ENCODE measurements at places on chromosomes 4 and X.

DNA sequence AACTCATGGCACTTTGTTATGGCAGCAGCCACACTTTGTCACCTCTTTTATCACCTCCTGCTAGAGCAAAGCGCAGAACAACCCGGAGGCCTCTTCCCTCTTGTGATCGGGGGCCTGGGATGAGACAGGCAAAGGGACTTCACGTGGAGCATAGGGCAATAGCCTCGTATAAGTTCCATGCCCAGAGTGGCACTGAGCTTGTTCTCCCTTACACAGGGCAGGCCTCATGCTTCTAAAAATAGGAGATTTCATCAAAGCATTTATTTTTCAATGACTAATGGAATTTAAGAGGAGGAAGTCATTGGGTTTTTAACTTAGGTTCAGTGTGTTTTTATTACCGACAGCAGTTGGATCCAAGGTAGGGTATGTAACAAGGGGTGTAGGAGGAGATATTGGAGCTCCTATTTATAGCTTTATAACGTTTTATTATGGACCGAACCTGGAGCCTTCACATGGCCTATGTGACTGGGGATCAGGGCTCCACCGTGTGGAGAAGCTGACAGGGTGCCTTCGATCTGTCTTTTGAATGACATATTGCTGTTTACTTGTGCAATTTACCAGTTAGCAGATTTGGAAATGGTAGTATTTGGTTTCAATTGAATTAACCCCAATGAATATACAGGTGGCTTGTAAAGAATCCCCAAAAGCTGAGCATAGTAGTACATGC, 93.8 kb downstream of the SLC2A9 start:
- H3K36me3 ChIP-seq, result no peaks in the 10 kb centered on the region
- no peaks in the 10 kb centered on the region for H3K27me3 ChIP-seq
- DNase-seq, result no peak
- no peaks in the 10 kb centered on the region for H3K4me1 ChIP-seq
- no peak overlapping the region for H3K4me3 ChIP-seq

- no peak overlapping the region for H3K4me3 ChIP-seq
- H3K4me1 ChIP-seq, result no peaks in the 10 kb centered on the region
- no peak for DNase-seq
- H3K27me3 ChIP-seq, result no peaks in the 10 kb centered on the region
These were observed 64.8 kb downstream of the TBC1D9 start for GRCh38 chr4:140691369-140691768.

DNA sequence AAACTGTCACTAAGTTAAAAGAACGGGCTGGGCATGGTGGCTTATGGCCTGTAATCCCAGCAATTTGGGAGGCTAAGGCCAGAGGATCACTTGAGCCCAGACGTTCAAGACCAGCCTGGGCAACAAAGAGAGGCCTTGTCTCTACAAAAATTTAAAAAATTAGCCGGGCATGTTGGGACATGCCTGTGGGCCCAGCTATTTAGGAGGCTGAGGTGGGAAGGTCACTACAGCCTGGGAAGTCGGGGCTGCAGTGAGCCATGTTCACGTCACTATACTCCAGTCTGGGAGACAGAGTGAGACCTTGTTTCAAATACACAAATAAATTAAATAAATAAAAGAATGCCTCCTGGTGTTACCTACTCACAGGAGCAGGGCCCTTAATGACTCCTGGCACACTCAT, 69.5 kb downstream of the APBB2 start:
- DNase-seq, result no peak
- peaks cover 21% of the 10 kb centered on the region for H3K4me1 ChIP-seq
- H3K27me3 ChIP-seq, result no peaks in the 10 kb centered on the region
- H3K4me3 ChIP-seq, result no peak overlapping the region
- no peaks in the 10 kb centered on the region for H3K36me3 ChIP-seq

DNA sequence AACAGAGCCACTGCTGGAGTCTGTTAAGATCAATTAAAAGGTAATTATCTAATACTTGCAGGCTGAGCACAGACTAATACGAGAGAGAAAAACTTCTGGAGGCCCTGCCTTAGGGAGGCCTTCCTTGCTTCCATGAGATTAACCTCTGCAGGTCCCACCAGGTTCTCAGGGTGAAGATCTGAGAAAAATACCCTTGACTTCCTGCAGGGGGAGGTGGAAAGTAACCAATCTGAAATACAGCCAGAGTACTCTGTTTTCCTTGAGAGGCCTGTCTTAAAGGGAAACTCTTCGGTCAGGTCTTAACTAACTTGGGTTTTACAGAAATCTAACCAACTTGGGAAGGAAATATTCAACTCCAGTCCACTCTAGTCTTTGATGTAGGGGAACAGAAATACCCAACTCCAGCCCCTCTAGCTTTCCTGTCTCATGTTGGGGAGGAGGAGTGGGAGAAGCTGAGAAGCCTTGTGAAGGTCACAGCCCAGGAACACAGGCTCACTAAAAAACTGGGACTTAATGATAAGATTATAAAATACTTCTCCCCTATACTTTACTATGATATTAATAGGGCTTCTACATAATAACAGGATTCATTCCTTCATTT, 77.1 kb downstream of the TBCK start:
- DNase-seq, result peak; percentile 41
- H3K4me1 ChIP-seq, result no peaks in the 10 kb centered on the region
- H3K4me3 ChIP-seq, result no peak overlapping the region
- H3K27me3 ChIP-seq, result no peaks in the 10 kb centered on the region
- H3K36me3 ChIP-seq, result no peaks in the 10 kb centered on the region
- H3K27ac ChIP-seq, result no peak overlapping the region

DNA sequence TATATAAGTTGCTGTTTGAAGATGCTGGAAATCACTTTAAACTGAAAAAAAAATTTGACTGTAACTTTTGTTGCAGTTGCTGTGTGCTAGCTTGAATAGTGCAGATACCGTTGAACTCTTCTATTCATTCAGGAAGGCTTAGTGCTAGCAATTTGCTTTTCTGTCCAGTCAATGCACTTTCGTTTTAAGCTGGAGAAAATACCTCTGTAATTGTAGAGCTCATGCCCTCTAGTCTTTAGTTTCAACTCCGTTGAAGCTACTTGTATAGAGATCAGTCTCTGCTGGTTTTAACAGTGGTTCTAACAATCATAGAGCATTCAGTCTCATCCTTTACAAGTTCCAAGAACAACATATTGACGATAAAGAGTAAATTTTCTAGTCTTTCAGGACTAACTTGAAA, 49.0 kb upstream of the TRPC3 start:
- no peak overlapping the region for H3K4me3 ChIP-seq
- no peaks in the 10 kb centered on the region for H3K27me3 ChIP-seq
- no peaks in the 10 kb centered on the region for H3K36me3 ChIP-seq
- no peak overlapping the region for H3K27ac ChIP-seq
- no peaks in the 10 kb centered on the region for H3K4me1 ChIP-seq

- no peaks in the 10 kb centered on the region for H3K36me3 ChIP-seq
- no peak overlapping the region for H3K4me3 ChIP-seq
- H3K27me3 ChIP-seq, result no peaks in the 10 kb centered on the region
- no peaks in the 10 kb centered on the region for H3K4me1 ChIP-seq
- DNase-seq, result no peak
These were observed 30.1 kb downstream of the CYTL1 start for GRCh38 chr4:4989083-4989622.

GRCh38 chr4:158376106-158376840, 145.4 kb upstream of the RXFP1 start:
- no peaks in the 10 kb centered on the region for H3K4me1 ChIP-seq
- H3K27ac ChIP-seq, result no peak overlapping the region
- H3K27me3 ChIP-seq, result no peaks in the 10 kb centered on the region
- H3K36me3 ChIP-seq, result no peaks in the 10 kb centered on the region
- no peak overlapping the region for H3K4me3 ChIP-seq

- DNase-seq, result no peak
- H3K27ac ChIP-seq, result no peak overlapping the region
- no peaks in the 10 kb centered on the region for H3K27me3 ChIP-seq
These were observed 109.9 kb upstream of the LIMCH1 start for GRCh38 chr4:41427931-41428600.

DNA sequence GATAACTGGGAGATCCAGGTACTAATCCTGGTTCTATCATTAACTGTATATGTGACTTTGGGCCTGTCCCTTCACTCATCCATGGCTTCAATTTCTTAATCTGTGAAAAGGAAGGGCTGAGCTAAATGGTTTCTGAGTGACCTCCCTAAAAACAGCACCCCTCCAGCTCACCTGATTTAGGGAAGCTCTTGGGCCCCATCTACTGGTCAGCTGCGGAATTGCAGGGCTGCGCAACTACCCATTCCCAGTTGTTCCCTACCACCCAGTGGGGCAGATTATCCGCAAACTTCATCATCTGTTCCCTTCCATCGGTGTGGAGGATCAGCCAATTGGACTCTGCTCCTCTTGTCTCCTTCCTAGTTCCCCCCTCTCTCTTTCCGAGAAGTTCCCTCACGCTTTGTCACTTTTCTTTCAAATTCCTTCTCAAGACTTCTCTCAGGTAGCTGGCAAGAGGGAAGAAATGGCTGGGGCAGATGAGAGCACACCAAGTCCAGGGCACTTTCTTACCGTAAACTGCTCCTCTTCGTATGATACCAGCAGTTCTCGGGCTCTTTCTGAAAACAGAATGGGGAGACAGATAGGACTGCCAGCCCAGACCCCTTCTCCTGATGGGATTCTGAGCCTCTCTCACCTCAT, 5.8 kb downstream of the LAS1L start:
- H3K27ac ChIP-seq, result no peak overlapping the region
- 0 out of 2 replicates have a peak, but pooled peaks cover 8% of the 10 kb centered on the region for H3K4me1 ChIP-seq
- no peaks in the 10 kb centered on the region for H3K27me3 ChIP-seq
- peak; percentile 55 for DNase-seq

- no peaks in the 10 kb centered on the region for H3K4me1 ChIP-seq
- no peaks in the 10 kb centered on the region for H3K36me3 ChIP-seq
- no peak overlapping the region for H3K27ac ChIP-seq
- no peak overlapping the region for H3K4me3 ChIP-seq
These were observed 29.5 kb upstream of the XIAP start for GRCh38 chrX:123830309-123830708.

- H3K4me3 ChIP-seq, result peak overlapping the region; percentile 75
- H3K4me1 ChIP-seq, result peaks cover 4% of the 10 kb centered on the region
These were observed 697 bp downstream of the ZNF280C start for GRCh38 chrX:130267956-130268448.

DNA sequence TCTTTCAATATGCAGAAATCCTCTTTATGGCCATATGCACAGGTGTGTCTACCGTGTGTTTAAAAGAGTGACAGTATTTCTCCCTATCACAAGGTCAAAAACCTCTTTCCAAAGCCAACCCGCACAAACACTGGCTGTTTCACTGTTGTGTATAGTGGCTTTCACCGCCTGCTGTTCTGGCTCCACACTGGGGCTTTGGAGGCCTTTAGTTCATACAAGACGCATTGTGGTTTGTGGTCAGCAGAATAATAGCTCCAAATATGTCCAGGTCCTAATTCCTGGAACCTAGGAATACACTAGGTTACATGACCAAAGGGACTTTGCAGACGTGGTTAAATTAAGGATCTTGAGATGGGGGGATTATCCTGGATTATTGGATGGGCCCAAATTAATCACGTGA, 40.7 kb upstream of the FAM9A start:
- H3K4me1 ChIP-seq, result no peaks in the 10 kb centered on the region
- no peak overlapping the region for H3K4me3 ChIP-seq
- H3K27ac ChIP-seq, result no peak overlapping the region
- no peaks in the 10 kb centered on the region for H3K36me3 ChIP-seq
- DNase-seq, result no peak

- H3K36me3 ChIP-seq, result no peaks in the 10 kb centered on the region
- H3K27ac ChIP-seq, result no peak overlapping the region
- DNase-seq, result no peak
- no peaks in the 10 kb centered on the region for H3K4me1 ChIP-seq
- no peak overlapping the region for H3K4me3 ChIP-seq
These were observed 318.0 kb upstream of the TAPT1 start for GRCh38 chr4:16544251-16544721.

GRCh38 chr4:147965056-147965455, 233.2 kb downstream of the ARHGAP10 start:
- H3K4me1 ChIP-seq, result no peaks in the 10 kb centered on the region
- no peaks in the 10 kb centered on the region for H3K27me3 ChIP-seq
- no peak overlapping the region for H3K27ac ChIP-seq
- no peak overlapping the region for H3K4me3 ChIP-seq
- H3K36me3 ChIP-seq, result no peaks in the 10 kb centered on the region

- no peak overlapping the region for H3K27ac ChIP-seq
- no peak overlapping the region for H3K4me3 ChIP-seq
- H3K4me1 ChIP-seq, result no peaks in the 10 kb centered on the region
- H3K36me3 ChIP-seq, result no peaks in the 10 kb centered on the region
- DNase-seq, result no peak
- no peaks in the 10 kb centered on the region for H3K27me3 ChIP-seq
These were observed 21.0 kb upstream of the EFNB1 start for GRCh38 chrX:68807818-68808217.

DNA sequence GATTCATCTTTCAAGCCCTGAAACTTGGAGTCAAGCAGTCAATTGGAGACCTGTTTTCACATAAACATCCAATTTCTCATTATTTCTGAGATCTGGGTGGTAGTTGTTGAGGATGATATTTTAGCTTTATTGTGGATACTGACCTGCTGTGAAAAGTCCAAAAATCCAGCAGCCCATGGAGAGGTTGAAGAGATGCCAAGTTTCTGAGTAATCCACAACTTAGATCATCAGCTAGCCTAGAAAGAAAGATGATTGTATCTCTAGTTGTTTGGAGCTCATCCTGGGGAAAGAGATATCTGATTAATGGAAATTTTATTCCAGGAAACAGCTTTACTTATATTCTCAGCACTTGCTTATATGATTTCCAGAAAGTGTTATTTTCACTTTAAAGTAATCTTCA, 48.6 kb upstream of the DCX start:
- no peak for DNase-seq
- H3K4me3 ChIP-seq, result no peak overlapping the region
- H3K27me3 ChIP-seq, result no peaks in the 10 kb centered on the region
- H3K36me3 ChIP-seq, result no peaks in the 10 kb centered on the region
- H3K4me1 ChIP-seq, result no peaks in the 10 kb centered on the region
- H3K27ac ChIP-seq, result no peak overlapping the region

DNA sequence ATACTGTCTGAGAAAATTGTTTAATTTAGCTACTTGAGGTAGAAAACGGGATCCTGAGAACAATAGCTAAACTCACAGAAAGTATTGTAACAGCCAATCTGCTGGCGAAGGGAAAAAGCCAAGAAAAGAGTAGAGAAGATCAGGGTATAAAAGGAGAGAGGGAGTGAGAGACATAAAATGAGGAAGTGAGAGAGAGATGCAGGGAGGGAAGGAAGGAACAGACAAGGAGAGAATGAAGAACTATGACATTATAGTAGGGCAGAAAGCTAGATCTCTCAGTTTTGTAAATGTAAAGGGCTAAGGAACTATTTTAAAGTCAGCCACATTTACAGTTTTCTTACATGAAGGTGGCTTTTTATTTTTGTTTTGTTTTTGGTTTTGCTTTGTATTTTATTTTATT, 1.6 kb upstream of the GIMD1 start:
- no peak for DNase-seq
- no peaks in the 10 kb centered on the region for H3K27me3 ChIP-seq
- no peaks in the 10 kb centered on the region for H3K4me1 ChIP-seq
- no peaks in the 10 kb centered on the region for H3K36me3 ChIP-seq
